T-helper 17 cell (primary cell): ENCODE measurements at places on chromosomes 2 and 18.

DNA sequence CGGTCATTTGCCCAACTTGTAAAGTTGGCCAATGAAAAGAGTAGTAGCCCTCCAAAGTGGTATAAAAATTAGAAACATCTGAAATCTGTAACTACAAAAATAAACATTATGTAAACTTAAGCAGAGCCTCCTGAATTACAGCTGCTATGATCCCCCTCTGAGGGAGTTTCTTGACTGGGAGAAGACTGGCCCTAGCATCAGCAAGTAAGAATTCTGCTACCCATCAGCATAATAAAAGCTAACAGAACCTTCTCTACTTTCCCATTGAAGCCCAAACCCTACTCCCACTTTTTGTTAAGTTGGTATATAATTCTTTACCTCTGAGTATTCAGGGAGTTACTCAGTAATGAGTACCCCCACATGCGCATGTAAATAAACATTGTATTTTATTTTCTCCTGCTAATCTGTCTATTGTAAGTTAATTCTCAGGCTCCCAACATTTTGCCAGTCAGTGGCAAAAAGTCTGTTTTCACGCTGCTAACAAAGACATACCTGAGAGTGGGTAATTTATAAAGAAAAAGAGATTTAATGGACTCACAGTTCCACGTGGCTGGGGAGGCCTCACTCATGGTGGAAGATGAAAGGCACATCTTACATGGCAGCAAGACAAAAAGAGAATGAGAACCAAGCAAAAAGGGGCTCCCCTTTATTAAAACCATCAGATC lies 71.3 kb downstream of the MYL12B start:
- no peak for DNase-seq

DNA sequence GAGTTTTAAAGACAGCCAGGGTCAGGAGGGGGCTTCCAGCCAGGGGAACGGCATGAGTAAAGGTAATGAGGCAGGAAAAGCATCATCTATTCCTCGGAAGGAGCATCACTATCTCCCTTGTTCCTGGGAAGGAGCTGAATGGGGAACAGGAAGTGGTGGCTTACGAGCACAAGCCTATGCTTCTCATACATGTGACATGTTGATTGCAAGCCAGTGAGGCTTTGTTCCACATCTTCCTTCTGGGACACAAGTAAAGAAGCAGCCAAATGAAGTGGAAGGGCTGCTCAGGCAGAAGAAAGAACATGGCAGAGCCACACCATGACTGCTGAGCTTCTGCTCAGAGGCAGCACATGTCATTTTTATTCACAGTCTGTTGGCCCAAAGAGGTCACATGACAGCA lies 15.1 kb upstream of the LMAN1 start:
- no peak for DNase-seq

GRCh38 chr2:8802741-8803140 lies 34.7 kb downstream of the KIDINS220 start:
- no peak for DNase-seq

- no peak for DNase-seq
These were observed 277.9 kb downstream of the DCC start for GRCh38 chr18:52617931-52618330.

GRCh38 chr18:65221115-65221514 lies 529.7 kb upstream of the CDH7 start:
- DNase-seq = no peak

GRCh38 chr2:49111006-49111405 lies 43.3 kb downstream of the FSHR start:
- no peak for DNase-seq

GRCh38 chr2:107025869-107026380 lies 140.0 kb upstream of the ST6GAL2 start:
- no peak for DNase-seq

DNA sequence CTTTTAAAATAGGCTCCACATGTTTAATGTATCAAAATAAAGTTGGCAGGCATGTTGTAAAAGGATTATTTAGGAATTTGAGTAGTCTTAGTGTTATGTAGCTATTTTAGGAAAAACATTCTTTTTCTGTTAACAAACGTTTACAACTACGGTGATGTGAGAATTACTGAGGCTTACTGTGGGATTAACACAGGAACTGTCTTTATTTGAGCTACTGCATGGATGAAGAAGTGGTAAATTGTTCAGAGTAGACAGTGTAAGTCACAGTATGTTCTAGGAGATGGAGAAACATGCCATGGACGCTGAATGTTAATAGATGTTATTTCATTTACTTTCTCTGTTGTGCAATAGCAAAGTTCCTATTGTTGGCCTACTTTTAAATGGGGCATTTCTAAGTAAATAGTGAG lies 1.6 kb downstream of the PPM1B start:
- DNase-seq = no peak

DNA sequence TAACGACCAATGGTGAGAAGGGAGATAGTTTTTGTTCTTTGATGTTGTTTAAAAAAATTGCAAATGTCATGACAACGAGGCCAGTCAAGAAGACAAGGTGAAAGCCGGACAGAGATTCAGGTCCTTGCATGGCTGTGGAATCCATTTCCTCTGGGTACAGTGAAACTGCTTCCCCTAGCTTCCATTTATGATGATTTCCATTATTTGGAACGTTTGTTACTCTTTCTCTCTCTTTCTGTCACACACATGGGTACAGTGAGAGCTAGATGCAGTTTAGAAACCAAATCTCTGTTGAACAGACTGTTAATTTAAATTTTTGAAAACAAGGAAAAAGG lies 57.4 kb upstream of the MSH2 start:
- no peak for DNase-seq

DNA sequence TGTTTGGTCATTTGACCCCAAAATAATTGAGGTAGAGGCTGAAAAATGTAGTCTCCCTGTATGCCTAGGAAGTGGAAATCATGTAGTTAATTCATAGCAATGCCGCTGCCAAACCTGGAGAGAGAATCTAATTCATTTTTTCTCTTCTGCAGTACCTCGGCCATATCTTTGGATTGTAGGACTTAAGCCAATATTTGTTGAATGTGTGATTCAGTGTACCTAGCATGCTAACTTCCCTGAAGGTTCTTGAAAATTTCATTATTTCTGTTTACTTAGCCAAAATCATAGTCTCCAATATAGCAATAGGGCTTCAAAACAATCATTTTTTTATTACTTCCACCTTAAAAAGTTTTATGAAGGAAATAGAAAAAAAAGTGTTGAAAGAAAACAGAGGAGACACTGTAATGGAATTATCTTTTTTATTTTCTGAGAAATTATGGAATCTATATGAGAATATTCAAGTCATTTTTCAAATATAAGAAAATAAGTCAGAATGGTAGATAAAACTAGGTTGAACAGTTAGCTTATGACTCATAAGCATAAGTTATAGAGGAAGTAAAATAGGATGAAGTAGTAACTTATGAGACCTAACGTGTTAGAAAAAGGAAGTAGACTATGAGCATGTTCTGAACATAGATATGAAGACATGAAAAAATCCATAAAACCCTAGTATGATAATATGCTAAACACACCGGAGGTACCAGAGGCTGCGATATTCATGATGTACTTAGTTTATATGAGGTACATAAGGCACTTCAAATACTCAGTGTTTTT lies 35.2 kb upstream of the CDH19 start:
- no peak for DNase-seq

GRCh38 chr2:127740665-127741288 lies 39.5 kb downstream of the SFT2D3 start:
- DNase-seq = no peak

- DNase-seq = no peak
These were observed 76.7 kb downstream of the MRPS9 start for GRCh38 chr2:105114551-105114950.

DNA sequence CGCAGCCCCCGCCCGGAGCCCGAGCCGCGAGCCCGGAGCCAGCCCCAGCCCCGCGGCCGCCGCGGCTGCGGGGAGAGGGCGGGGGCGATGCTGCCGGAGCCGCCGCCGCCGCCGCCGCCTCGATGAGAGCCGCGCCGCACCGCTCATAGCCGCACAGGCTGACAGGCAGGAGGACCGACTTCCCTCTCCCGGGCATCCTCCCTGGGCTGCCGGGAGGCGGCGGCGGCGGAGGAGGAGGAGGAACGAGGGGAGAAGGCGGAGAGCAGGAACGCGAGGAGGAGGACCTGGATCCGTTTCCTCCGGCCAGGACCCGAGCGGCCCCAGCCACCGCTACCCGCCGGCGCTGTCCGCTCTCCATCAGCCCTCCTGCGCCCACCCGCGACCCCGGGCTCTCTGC lies 370 bp downstream of the KLHL29 start:
- DNase-seq = no peak

- DNase-seq = no peak
These were observed 497.8 kb downstream of the EIPR1 start for GRCh38 chr2:2879781-2880180.

DNA sequence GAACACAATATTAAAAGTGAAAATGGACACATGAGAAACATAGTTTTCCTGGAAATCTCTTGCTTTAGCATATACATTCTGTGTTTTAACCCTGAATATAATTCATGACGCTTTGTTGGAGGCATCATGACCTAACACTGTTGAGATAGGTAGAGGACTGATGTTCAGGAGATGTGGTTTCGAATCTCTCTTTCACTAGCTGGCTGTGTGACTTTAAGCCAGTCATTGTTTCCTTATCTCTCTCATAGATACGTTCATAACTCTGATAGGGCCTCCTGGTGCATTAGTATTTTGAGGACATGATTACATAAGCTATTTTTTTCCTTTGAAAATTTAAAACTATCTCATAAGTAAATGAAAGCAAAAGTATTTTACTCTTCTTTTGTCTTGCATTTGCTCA lies 179.0 kb upstream of the DTNA start:
- DNase-seq = no peak

DNA sequence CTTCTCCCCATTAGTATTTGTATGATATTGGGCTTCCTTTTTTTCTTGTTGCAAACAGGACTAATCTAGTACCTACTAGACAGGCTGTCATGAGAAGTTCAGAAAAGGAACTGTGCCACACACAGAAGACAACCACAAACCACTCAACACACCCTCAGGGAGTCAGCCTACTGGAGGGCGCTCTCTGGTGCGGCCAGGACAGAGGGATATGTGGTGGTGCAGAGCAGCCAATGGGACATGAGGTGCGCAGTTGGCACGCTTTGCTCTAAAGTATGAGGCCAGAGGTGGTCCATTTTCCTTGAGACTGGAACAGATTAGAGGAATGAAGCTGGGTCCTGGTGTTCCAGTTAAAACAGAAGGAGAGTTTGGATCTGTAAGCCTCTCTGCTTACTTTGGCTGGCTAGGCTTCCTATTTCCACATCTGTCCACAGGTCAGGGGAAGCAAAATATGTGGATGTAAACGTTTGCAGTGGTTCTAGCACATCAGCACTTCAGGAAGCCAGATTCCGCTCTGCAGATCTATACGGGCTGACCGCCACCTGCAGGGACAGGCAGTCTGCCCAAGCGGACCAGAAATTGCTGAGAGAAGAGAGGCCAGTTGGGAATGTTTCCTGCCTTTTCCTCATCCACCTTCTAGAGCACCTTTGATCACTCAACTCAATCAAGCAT lies 114.1 kb downstream of the GFPT1 start:
- DNase-seq = no peak

DNA sequence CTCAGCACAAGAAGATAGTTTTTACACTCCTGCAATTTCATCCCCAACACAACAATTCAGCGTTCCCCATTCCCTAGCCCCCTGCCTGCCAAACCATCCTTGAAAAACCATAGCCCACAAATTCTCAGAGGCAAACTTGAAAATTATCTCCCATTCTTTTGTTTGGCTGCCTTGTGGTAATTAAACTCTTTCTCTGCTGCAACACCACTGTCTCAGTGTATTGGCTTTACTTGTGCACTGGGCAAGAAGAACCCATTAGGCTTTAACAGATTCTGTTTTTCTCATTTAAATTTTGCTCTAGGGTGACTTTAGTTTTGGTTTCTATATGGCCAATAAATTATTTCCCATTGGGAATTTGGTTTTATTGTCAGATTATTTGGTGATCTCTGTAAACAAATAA lies 23.2 kb upstream of the FTCDNL1 start:
- no peak for DNase-seq

- DNase-seq = no peak
These were observed 230.5 kb downstream of the PARD3B start for GRCh38 chr2:204775766-204776165.

DNA sequence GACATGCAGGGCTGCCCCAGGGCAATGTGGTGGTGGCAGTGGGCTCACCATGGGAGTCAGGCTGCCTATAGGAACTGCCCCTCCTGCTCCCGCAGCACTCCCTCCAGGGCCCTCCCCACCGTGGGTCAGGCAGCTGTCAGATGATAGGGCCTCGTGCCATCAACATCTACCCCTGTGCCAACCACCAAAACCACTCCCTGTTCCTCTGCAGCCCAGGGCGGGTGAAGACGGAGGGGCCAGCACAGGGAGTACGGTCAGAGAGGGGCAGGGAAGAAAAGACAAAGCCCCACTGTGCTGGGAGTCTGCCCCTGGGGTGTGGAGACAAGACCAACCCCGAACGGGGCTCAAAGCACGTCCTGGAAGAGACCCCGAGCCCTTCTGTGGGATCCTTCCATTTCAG lies 97.4 kb downstream of the TNS1 start:
- DNase-seq = no peak

DNA sequence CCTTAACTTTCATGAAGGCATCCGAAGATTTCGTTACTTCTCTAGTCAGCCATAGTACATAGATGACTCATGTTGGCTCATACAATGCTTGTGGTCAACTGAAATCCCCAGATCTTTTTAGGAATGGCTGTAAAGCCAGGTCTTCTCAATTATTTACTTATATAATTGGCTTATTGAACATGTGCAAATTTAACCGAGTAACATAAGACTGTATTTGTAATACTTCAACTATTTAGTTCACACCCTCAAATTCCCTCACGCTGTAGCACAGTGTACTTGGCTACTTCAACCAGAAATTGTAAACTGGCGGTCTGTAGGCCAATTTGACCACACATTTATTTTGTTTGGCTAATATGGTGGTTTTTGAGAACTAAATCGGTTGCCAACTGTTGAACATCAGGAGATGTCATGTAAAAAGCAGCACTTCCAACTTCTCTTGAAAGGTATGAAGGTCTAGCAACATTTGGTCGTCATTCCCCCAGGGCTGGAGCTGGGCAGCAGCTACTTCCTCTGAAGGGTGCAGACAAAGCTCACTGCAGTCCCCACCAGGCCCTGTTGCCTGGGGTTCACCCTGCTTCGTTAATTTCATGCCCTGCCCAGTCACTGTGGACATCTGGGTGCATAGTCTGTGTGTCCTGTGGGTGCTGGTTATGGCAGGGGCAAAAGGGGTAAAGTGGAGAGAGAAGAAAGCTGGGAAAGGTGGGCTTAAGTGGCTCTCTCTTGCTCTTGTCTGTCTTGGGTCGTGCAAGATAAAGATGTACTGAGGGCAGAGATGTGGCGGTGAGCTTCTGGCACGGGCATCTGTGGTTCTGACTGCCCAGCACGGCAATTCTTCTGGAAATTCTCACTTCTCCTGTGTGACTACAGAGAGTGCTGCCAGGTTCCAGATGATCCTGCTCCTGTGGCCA lies 3.2 kb upstream of the SH3RF3 start:
- DNase-seq = no peak

DNA sequence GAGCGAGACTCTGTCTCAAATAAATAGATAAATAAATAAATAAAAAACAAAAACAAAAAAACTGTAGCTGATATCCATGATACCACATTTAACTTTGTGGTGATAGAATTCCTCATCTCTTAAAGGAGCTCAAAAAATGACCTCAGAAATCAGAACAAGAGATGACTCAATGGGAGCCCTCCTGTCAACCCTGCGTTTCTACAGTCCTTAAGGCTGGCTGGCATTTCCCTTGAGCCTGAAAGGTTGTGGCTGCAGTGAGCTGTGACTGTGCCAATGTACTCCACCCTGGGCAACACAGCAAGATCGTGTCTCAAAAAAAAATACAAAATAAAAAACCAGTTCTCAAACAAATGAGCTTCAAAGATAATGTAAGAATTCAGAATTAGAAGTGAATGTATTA lies 40.4 kb downstream of the CHST9 start:
- no peak for DNase-seq
